ENCODE measurements at places on chromosomes 11 and 22.
A peak's percentile ranks its signal among the peaks of the same experiment; 100 is the strongest.

DNA sequence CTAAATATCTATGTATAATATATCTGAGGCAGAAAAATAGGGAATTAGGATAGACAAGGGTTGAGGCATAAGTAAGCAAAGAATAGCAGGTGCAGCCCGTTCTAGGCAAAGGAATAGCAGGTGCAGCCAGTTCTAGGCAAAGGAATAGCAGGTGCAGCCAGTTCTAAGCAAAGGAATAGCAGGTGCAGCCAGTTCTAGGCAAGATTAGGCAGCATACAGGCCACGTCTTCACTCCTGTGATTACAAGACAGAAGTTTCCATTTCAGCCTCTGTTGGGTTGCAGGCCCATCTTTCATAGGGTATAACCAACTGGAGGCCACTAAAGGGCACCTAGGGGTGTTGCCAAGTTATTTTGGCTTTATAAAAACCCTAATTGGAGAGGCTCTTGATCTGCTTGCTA is 28.8 kb upstream of the CHORDC1 start:
- DNase-seq = no peak

- DNase-seq = no peak
These were observed 17.2 kb downstream of the LRP4 start for GRCh38 chr11:46901156-46901555.

- peak; percentile 79 for DNase-seq
These were observed 1.4 kb downstream of the PLXNB2 start for GRCh38 chr22:50305923-50306566.

- no peak for DNase-seq
These were observed 96.6 kb downstream of the RRAS2 start for GRCh38 chr11:14262271-14262846.

DNA sequence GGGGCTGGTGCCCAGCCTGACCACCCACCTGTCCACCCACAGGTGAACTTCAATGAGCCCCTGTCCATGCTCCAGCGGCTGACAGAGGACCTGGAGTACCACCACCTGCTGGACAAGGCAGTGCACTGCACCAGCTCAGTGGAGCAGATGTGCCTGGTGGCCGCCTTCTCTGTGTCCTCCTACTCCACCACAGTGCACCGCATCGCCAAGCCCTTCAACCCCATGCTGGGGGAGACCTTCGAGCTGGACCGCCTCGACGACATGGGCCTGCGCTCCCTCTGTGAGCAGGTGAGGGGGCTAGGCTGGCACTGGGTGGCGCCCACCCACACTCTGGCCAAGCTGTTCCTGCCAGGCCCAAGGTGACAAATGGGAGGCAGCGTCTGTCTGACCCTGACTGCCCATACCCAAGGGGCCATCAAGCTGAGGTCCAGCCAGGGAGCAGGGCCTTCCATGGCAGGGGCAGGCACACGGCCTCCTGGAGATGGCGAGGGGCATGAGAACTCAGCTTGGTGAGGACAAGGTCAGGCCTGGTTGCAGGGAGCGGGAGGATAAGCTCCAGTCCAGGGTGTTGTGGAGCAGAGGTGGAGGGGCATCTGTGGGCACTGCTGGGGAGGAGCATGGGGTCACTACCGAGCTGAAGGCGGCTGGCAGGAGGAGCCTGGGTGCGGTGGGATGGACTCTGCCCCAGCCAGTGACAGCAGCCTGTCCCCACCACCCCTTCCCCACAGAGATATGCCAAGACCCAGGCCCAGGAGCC is 77.7 kb downstream of the MORC2 start:
- peak; percentile 22 for DNase-seq

- DNase-seq = no peak
These were observed 18.0 kb downstream of the TMEM258 start for GRCh38 chr11:61774411-61774810.

DNA sequence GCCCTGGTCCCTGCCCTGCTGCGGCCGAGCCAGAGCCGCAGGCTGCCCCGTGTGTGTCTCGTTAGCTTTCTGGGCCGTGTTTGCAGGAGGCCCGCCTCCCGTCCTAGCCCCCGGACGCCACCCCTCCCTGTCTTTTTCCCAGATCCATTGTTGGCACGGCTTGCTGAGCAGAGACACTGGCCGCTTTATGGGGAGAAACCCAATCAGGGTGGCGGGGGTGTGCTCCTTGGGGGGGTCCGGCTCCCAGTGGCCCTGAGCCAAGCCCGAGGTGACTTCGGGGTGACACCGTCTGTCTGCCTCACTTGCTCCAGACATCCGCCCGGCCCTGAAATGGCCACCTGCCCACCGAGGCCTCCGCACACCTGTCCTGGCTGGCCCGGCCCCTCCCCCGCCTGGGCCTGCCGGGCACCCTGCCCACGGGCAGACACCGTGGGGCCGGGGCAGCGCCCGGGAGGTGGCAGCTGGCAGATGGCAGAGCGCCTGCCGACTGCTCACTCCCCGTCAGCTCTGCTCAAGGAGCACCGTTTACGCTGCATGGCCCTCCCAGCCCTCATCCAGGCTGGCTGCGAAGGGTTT is 43.1 kb upstream of the PPARA start:
- no peak for DNase-seq

DNA sequence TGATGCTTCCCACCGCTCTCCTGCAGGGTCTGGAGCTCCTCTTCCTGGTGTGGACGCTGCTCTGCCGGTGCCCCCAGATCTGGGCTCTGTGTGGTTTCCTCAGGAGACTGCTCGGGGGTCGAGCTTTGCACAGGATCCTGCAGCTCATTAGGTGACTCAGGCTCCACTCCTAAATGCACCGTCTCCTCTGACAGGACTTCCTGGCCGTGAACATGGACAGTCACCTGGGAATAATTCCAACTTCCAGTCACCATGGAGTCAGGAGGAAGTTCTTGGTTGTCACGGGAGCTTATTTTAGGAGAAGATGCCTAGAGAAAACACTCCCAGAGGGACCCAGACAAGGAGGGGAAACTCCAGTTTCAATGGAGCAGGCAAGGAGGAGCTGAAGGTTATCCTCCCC is 11.9 kb downstream of the ZNF202 start:
- DNase-seq = no peak

- no peak for DNase-seq
These were observed 15.6 kb upstream of the CRYBB3 start for GRCh38 chr22:25183949-25184619.

DNA sequence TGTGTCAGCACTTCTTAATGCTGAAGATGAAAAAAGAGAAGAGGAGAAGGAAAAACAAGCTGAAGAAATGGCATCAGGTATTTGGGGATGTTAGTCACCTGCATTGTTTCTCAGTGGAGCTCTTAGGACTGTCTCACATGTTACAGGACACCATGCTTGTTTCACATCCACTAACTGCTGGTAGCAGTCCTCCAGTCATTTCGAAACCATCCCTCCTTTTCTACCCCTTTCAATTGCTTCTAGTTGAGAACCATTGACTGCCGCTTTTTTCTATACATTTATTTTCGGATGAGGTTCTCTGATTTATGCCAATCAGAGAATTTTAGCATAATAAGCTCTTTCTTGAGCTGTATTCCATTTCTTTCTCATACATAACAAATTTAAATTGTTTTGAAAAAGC is 21.5 kb downstream of the BIRC2 start:
- no peak for DNase-seq

- no peak for DNase-seq
These were observed 21.5 kb downstream of the PRRG4 start for GRCh38 chr11:32851251-32851650.

DNA sequence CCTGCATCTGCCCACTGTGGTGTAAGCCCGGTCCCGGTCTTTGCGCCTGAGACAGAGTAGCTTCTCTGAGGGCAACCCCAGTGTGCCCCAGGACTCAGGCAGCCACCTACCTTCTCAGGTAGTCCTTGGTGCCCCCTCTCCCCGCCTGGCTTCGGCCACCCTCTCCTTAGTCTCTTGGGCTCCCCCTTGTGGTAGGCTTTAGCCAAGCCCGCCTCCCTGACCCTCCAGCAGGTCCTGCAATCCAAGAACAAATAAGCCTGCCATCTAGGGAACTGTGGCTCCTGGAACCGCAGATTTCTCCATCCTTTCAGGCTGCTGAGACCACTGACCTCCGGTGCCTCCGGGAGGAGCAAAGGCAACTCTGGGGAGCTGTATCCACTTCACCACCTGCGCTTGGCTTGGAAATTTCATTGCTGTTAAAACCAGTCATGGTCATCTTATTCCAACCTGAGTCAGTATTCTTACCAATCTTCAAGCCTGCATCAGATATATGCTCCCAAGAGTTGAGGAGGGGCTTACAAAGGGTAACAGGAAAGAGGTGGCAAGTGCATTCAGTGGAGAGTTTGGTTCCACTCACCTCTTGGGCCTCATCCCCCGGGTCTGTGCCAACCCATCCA is 52.8 kb upstream of the TENM4 start:
- peak; percentile 70 for DNase-seq

GRCh38 chr11:10568486-10568941 is at the start of gene LYVE1:
LYVE1 (minus strand) TSS chr11:10568665; CDS start chr11:10568532, 133 bp downstream.
- peak; percentile 60 for DNase-seq

DNA sequence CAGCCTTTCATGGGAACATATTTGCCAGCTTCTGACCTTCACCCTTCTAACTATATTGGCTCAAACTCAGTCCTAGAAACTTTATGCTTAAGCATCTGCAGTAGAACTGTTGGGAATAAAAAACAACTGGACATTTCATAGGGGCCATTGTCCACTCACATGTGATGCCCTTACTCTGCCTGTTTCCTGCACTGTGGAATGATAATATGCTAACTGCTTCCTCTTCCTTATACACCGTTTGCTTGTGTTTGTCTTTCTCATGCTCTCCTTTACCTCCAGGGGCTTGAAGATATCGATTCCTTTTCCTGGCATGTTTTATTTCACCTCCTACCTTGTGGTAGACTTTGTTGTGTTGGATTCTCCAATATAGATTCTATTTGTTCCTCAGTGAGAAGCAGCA is 333.0 kb upstream of the DDI1 start:
- no peak for DNase-seq
